CD8-positive, alpha-beta memory T cell (primary cell): ENCODE measurements at places on chromosomes 1 and 21.

DNA sequence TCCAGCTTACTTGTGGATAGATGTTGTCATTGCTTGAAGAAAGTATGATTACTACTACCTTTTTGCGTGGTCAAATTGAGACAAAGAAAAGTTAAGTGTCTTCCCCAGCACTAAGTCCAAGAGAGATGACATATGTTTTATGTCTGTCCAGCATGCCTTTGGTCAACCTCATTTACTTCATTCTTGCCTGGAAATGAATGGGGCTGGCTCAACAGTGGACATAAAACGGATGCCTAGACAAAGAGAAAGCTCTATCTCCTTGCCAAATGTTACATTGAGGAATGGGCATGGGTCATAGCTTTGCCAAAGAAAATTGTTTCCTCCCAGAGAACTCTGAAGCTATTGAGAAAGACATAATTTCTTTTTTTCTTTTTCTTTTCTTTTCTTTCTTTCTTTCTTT, 82.4 kb upstream of the PLPPR4 start:
- no peak for DNase-seq

DNA sequence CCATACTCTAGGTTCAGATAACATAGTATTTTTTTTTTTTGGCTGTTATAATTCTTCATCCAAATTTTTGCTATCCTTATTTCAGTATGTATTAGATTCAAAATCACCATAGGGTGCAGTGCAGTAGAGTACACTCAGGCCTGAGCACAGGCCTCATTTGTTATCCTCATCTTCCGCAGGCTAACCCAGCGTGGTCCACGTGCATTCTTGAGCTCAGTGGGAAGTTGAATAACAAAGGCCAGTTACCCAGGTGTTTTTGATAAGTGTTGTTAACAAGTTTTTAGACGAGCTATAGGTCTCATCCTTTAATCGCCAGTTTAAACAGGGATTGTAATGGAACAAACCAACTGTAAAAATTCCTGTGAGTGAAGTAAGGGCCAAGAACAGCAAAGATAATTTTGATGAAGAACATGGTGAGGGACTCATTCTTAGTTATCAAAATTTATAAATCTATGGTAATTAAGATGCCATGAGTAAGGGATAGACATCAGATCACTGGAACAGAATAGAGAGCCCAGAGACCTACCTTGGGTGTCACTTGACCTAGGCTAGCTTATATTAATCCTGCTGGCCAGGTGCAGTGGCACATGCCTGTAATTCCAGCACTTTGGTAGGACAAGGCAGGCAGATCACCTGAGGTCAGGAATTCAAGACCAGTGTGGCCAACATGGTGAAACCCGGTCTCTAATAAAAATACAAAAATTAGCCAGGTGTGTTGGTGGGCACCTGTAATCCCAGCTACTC, 22.0 kb downstream of the FLVCR1 start:
- DNase-seq = no peak

DNA sequence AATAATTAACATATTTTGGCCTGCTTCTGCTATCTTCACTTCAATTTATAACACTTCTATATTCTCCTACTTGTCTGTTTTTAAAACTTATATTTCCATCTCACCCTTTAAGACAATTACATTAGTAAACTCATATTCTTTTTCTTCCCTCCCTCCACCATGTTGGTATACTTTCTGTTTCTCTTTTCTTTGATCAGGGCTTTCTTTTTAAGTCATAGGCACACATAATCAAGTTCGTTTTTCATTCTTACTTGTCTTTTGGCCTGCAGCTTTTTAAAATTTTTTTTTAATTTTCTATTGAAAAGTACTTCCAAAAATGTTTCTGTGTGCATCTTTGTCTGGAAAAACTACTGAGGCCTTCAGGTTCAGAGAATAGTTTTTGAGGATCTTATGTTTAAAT, 2.3 kb downstream of the PYHIN1 start:
- no peak for DNase-seq

DNA sequence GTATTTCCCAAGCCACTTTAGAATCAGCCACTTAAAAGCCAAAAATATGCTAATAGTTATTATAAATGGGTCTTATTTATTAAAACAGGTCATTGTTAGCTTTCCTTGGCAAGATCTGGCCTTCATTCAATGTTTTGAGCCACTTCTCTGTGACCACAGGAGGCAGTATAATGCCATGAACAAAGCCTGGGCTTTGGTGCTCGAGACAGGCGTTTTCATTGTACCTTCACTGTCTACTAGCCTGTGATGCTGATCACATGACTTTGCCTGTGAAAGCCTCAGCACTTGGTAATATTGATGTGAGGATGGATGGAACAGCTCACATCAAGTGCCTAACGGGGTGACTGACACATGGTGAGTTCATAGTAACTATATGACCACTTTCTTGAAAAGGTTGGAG, 217.0 kb downstream of the RWDD3 start:
- DNase-seq = no peak

DNA sequence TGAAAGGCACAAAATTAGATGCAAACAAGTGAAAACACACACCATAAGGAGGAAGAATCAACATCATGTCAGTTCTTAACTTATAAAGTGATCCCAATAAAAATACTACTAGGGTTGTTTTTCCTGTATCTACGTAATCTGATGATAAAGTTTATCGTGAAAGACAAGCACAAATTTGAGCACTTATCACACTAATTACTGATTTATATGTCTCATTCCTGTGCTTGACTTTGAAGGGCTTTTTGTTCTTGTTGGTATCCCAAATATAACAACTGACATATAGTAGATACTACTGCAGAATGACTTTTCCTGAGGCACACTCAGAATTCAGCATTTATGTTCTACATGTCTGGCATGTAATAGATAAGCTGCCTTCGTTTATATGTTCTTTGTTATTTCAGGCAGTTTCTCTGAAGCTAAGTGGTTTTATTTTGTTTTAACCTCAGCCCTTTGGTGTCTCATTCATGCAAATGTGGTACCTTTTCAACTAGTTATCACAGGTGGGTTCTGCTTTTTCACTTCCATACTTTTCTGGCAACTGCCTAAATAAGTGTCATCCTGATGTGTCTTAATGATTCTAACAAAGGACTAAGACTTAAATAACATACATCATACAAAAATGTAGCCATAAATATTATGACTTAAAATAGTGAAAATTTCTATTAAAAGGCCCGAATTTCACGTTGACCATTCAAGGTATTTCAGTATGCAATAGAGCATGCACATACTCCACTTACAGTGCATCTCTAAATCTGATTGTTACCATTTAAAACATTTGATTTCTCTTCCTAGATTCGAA, 73.2 kb downstream of the LRRC8C start:
- DNase-seq = no peak

DNA sequence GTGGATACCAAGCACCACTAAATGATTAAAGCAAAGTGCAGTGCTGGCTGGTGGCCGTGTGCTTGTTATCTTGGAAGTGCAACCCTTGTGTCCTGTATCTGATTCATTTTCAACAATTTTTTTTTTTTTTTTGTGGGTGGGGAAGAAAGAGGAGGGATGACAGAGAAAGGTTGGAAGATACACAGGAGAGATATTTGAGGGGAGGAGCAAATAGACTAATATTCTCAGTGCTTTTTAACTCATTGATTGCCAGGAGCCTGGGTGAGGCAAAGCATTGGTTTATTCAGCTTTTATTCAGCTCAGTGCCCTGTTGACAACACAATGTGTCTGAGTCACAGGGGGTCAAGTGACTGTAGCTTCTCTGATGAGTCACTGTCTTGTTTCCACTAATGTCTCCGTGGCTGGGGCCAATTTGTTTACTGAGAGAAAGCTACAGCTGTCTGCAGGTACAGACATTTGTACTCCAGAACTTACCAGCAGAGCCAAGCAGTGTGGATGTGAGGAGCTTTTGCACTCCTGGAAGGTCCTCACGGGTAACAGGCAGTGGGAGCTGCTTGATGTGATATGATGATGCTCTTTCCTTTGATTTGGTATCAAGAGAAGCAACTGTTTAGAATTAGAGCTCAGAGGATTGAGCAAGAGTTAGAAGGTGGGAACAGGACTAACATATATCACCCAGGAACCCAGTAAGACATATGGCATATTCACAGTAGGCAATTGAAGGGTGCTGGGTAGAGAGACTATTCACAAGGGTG, 23.6 kb upstream of the DNM3 start:
- DNase-seq = no peak

- DNase-seq = no peak
Measured at GRCh38 chr1:42003433-42003832, 84.7 kb upstream of the HIVEP3 start.

GRCh38 chr1:89706700-89707012, 73.7 kb downstream of the LRRC8C start:
- DNase-seq = no peak

GRCh38 chr1:200473698-200474371, 64.0 kb upstream of the ZNF281 start:
- no peak for DNase-seq
